Left cardiac atrium (tissue), 4 donors: ENCODE measurements at places on chromosomes 12 and 14. TPM values are rescaled to one million over a fixed set of nuclear protein-coding genes. Genes with fewer than 3 reads are reported as not detected.

DNA sequence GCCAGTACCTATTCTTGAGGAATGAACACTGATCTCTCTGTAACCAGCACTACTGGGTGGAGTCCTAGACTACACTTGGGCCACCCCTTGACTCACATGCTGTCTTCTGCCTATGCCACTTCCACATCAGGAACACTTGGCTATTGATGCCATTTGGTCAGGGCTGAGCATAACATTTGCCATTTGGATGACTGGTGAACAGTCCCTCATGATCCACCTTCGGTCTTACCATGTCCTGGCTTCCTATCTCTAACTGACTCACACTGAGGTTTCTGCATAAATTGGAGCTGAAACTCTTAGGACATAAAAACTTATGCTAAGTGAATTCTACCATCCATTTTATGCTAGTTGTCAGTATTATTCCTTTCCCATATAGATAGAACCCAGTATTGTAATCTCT lies 91.7 kb upstream of the PELI2 start:
- no peak for DNase-seq

GRCh38 chr12:10235761-10236631 lies 23.3 kb downstream of the GABARAPL1 start:
- DNase-seq, result peak; percentile 37

GRCh38 chr14:104101651-104102281 lies 16.3 kb downstream of the ASPG start:
- DNase-seq, result peak; percentile 14

The GLIPR1L1 gene
- total RNA-seq, result not detected

The MAP4K5 gene
- 25.3 TPM for total RNA-seq

The M6PR gene
- total RNA-seq, result 104 TPM
